GM12892 (cell line): ENCODE measurements at places on chromosomes 13 and 19.

- no peak for DNase-seq
These were observed 207.0 kb downstream of the SHISA2 start for GRCh38 chr13:25844559-25845434.

GRCh38 chr19:13554506-13555240 lies 48.4 kb upstream of the CACNA1A start:
- DNase-seq = no peak

- DNase-seq = no peak
These were observed 610.9 kb upstream of the PCDH9 start for GRCh38 chr13:67841071-67841470.

DNA sequence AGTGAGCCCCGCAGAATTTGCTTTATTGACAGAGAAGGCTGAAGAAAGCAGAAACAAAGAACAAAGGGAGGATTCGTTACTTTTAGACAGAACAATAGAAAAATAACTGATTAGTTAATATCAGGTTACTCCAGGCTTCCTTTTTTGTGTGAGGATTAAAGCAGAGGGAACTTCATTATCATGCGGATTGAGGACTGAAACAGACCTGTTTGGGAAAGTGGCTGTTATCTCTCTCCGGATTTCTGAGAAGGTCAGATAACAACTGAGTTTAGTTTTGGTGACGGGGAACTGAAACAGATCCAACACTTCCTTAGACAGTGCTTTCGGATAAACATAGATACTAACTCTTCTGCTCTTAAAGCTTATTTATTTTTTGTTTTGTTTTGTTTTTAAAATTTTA lies 246.4 kb upstream of the ZNF507 start:
- DNase-seq = no peak

- DNase-seq = no peak
These were observed 666 bp downstream of the MEIS3 start for GRCh38 chr19:47418692-47419029.

GRCh38 chr19:771332-771785 lies 20.4 kb downstream of the MISP start:
- peak; percentile 57 for DNase-seq
